Activated CD8-positive, alpha-beta memory T cell treated with anti-CD3 and anti-CD28 coated beads, Interleukin-2, amount 10 ng/mL, durations not matched to agents 7 days and 5 days (primary cell): ENCODE measurements at places on chromosomes 6 and 20. TPM values are rescaled to one million over a fixed set of nuclear protein-coding genes. Genes with fewer than 3 reads are reported as not detected.

- H3K27ac ChIP-seq: no peak overlapping the region
- H3K4me3 ChIP-seq: no peak overlapping the region
- H3K4me1 ChIP-seq: no peaks in the 10 kb centered on the region
- H3K27me3 ChIP-seq: no peaks in the 10 kb centered on the region
- no peak for DNase-seq
- no peaks in the 10 kb centered on the region for H3K36me3 ChIP-seq
Observed at GRCh38 chr6:148110925-148111324, 231.7 kb upstream of the SASH1 start.

DNA sequence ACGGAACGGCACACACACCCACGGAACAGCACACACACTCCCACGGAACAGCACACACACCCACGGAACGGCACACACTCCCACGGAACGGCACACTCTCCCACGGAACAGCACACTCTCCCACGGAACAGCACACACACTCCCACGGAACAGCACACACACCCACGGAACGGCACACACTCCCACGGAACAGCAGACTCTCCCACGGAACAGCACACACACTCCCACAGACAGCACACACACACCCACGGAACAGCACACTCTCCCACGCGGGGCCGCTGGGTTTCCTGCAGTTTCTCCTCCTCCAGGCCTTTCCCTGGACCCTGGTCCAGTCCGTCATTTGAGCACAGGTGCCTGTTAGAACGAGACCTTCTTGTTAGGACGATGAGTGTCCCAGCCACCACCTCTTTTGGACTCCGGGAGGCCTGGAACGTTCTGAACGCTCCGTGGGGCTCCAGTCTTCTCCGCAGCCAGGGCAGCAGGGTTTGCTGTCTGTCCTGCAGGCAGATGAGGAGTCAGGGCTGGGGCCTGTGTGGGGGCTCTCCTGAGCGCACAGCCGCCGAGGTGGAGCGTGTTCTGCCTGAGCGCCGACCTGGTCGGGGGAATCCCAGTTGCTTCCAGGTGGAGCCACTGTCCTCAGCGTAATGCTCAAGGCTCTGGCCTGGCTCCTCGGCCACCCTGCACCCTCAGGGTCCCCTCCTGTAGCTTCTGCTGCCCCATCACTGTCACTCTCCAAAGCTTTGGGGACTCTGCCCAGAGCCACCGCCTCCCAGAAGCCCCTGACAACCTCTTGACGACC, 17.6 kb upstream of the TNFRSF6B start:
- H3K4me3 ChIP-seq: no peak overlapping the region
- DNase-seq: no peak
- no peaks in the 10 kb centered on the region for H3K27me3 ChIP-seq
- peaks cover 4% of the 10 kb centered on the region for H3K4me1 ChIP-seq
- H3K36me3 ChIP-seq: peaks cover 5% of the 10 kb centered on the region
- no peak overlapping the region for H3K27ac ChIP-seq

- no peak overlapping the region for H3K27ac ChIP-seq
- H3K4me1 ChIP-seq: no peaks in the 10 kb centered on the region
- no peak for DNase-seq
- H3K36me3 ChIP-seq: no peaks in the 10 kb centered on the region
- no peak overlapping the region for H3K4me3 ChIP-seq
Observed at GRCh38 chr20:13296070-13296469, 75.0 kb downstream of the ISM1 start.

GRCh38 chr6:98759459-98759858, 74.9 kb upstream of the POU3F2 start:
- H3K4me1 ChIP-seq: no peaks in the 10 kb centered on the region
- H3K4me3 ChIP-seq: no peak overlapping the region
- no peak overlapping the region for H3K27ac ChIP-seq
- H3K36me3 ChIP-seq: no peaks in the 10 kb centered on the region

DNA sequence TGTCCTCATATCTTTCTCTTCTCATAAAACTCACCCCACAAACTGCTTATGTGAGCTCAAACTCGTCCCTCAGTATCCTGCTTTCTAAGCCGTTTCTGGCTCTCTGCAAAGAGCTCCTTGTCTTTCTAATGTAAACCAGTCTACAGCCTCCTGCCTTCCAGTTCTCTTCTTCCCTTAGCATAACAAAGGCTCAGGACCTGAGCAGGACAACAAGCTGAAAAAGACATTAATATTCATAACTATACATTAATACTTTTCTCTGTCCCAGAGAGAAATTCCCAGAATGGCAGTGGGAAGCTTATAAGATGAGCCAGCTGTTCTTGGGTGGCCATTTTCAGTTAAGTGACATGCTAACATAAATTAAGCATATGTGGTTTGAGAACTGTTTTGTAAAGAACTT, 207.0 kb upstream of the TCF21 start:
- H3K36me3 ChIP-seq: no peaks in the 10 kb centered on the region
- DNase-seq: no peak
- no peaks in the 10 kb centered on the region for H3K27me3 ChIP-seq
- H3K27ac ChIP-seq: no peak overlapping the region
- H3K4me3 ChIP-seq: no peak overlapping the region
- no peaks in the 10 kb centered on the region for H3K4me1 ChIP-seq

- DNase-seq: no peak
- no peak overlapping the region for H3K4me3 ChIP-seq
- H3K27me3 ChIP-seq: peaks cover 37% of the 10 kb centered on the region
Observed at GRCh38 chr6:33093855-33094254, 18.1 kb downstream of the HLA-DPB1 start.

DNA sequence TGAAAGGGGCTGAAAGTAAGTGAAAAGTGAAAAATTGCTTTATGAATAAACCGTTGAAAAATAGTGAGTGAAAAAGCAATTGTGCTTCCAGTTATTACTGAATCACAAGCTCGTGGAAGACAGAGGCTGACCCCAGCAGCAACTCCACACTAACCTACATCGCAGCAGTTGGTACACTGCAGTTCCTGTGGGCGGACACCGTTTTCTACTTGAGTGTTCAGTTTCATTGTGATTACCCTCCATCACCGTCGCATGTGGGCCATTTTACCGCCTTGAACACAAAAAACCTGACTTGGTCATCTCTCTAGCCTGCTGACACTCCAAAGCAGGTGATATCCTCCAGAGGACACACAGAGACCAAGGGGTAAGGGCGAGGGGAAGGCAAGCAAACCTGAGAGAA, 28.4 kb downstream of the PRDM1 start:
- H3K4me3 ChIP-seq: peak overlapping the region; percentile 59
- DNase-seq: peak; percentile 91
- peak overlapping the region; percentile 96 for H3K27ac ChIP-seq
- peaks cover 22% of the 10 kb centered on the region for H3K36me3 ChIP-seq

- peaks cover 21% of the 10 kb centered on the region for H3K4me1 ChIP-seq
- H3K36me3 ChIP-seq: peaks cover 7% of the 10 kb centered on the region
- no peak overlapping the region for H3K4me3 ChIP-seq
- DNase-seq: peak; percentile 25
Observed at GRCh38 chr6:108689272-108690161, 128.8 kb downstream of the FOXO3 start.

DNA sequence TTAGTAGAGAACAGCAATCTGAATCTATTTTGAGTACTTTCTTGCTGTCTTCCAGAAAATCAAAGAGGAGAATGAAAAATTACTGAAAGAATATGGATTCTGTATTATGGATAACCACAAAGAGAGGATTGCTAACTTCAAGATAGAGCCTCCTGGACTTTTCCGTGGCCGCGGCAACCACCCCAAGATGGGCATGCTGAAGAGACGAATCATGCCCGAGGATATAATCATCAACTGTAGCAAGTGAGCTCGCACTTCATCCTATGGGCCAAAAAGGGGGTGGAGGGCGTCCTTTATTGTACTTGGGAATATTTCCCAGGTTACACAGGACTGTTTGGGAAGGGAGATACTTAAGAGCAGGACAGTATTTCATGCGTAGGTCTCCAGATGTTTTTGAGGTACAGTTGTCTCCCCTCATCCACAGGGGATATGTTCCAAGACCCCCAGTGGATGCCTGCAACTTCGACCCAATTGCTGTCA, 37.3 kb upstream of the PLCG1 start:
- H3K4me1 ChIP-seq: peaks cover 2% of the 10 kb centered on the region
- no peaks in the 10 kb centered on the region for H3K27me3 ChIP-seq
- H3K27ac ChIP-seq: no peak overlapping the region
- H3K36me3 ChIP-seq: peaks cover 51% of the 10 kb centered on the region

DNA sequence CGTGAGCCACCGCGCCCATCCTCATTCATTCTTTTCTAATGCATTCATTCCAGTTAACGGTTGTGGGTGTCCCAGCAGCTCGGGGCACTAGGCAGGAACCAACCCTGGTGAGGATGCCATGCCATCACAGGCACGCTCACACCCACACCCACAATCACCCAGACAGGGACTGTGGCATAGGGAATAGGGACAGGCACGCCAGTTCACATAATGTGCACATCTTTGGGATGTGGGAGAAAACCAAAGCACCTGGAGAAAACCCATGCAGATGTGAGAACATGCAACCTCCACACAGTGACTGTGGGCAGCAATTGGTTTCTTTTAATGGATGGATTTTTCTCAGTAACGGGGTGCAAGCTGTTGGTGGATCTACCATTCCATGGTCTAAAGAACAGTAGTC, 64.3 kb downstream of the IRF4 start:
- H3K4me1 ChIP-seq: peaks cover 14% of the 10 kb centered on the region
- peaks cover 10% of the 10 kb centered on the region for H3K36me3 ChIP-seq
- no peak overlapping the region for H3K4me3 ChIP-seq
- peaks cover 24% of the 10 kb centered on the region for H3K27me3 ChIP-seq
- no peak overlapping the region for H3K27ac ChIP-seq

GRCh38 chr20:34859367-34859766, 13.3 kb downstream of the GGT7 start:
- no peaks in the 10 kb centered on the region for H3K27me3 ChIP-seq
- no peak overlapping the region for H3K27ac ChIP-seq
- H3K4me3 ChIP-seq: no peak overlapping the region
- DNase-seq: no peak
- H3K36me3 ChIP-seq: no peaks in the 10 kb centered on the region

- DNase-seq: no peak
- no peaks in the 10 kb centered on the region for H3K36me3 ChIP-seq
- no peak overlapping the region for H3K4me3 ChIP-seq
- H3K4me1 ChIP-seq: no peaks in the 10 kb centered on the region
- peaks cover 7% of the 10 kb centered on the region for H3K27me3 ChIP-seq
- no peak overlapping the region for H3K27ac ChIP-seq
Observed at GRCh38 chr20:44701118-44701857, 13.9 kb upstream of the CCN5 start.

DNA sequence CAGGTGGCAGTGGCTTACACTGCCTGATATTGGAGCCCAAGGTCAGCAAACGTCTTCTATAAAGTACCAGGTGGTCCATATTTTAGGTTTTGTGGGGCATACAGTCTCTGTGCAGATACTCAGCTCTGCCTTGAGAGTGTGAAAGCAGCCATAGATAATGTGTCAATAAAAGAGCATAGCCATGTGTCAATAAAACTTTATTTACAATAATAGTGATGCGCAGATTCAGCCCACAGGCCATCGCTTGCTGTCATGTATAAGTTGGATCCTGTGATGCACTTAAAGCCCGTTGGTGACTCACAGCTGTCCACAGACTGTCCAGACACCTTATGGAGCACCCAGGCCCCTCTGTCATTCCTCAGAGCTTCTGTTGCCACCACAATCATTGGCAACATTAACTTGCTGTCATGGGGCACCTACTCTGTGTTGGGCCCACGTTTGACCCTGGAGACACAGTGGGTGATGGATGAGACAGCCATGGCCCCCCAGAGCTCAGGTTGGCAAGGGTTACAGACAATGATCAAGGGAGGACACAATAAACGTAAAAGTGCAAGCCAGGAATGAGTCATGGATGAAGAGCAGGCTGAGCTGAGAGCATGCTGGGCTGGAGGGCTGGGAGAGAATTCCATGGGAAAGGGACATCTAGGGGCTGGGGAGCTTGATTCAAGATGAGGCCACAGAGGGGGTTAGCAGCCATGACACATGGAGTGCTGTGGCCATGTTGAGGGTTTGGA, 173.6 kb downstream of the TAF4 start:
- no peaks in the 10 kb centered on the region for H3K36me3 ChIP-seq
- no peak for DNase-seq
- no peak overlapping the region for H3K4me3 ChIP-seq
- H3K4me1 ChIP-seq: peaks cover 2% of the 10 kb centered on the region

DNA sequence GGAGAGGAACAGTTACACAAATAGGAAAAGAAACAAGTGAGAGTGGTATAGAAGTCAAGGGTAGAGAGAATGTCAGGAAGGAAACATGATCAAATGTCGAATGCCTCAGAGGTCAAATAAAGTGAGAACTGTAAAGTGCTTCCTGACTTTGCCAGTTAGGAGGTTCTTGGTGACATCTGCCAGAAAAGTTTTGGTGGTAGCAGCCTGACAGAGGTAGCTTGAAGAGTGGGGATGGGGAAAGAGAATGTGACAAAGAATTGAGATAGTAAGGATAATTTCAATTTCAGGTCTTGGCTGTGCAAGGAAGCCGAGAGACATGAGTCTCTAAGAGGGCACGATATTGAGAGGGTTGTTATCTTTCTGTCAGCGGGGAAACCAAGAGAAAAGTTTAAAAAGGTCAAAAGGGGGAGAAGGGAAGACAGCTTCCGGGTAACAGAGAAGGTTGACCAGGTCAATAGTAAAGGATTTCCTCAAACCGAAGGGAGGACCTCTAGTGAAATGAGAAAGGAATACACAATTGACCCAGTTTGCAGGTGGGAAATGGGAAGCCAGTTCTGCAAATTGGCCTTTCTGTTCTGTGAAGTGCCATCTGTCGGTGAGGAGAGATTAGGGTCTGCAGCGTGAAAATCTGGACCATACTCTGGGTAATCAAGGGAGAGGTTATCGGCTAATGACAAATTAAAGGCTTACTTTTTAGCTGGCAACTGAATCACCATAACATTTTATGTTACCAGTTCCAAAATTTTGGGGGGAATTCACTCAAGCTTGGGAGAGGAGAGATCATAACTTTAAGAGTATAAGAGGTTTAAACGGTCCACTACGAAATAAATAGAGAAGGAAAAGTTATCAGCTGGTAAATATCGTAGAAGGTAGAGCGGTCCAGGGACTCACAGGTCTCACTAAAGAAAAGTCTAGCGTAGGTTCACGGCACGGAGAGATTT, 973 bp upstream of the BRD2 start:
- H3K4me3 ChIP-seq: peak overlapping the region; percentile 94
- peak; percentile 62 for DNase-seq
- peak overlapping the region; percentile 99 for H3K27ac ChIP-seq
- H3K4me1 ChIP-seq: peaks cover 34% of the 10 kb centered on the region
- H3K36me3 ChIP-seq: peaks cover 33% of the 10 kb centered on the region

- peaks cover 25% of the 10 kb centered on the region for H3K27me3 ChIP-seq
- no peaks in the 10 kb centered on the region for H3K4me1 ChIP-seq
- H3K27ac ChIP-seq: no peak overlapping the region
- H3K36me3 ChIP-seq: peaks cover 2% of the 10 kb centered on the region
- DNase-seq: no peak
- H3K4me3 ChIP-seq: no peak overlapping the region
Observed at GRCh38 chr6:38957426-38957825, 91.2 kb upstream of the GLP1R start.

- H3K4me3 ChIP-seq: no peak overlapping the region
- H3K36me3 ChIP-seq: no peaks in the 10 kb centered on the region
- no peak overlapping the region for H3K27ac ChIP-seq
- no peaks in the 10 kb centered on the region for H3K27me3 ChIP-seq
- DNase-seq: no peak
Observed at GRCh38 chr6:38152620-38153019, 333.1 kb downstream of the ZFAND3 start.

- H3K27me3 ChIP-seq: no peaks in the 10 kb centered on the region
- H3K4me1 ChIP-seq: no peaks in the 10 kb centered on the region
- H3K4me3 ChIP-seq: no peak overlapping the region
- H3K27ac ChIP-seq: no peak overlapping the region
- no peak for DNase-seq
Observed at GRCh38 chr6:116286773-116287358, 7.1 kb upstream of the TSPYL1 start.

Gene HLA-DRA
- total RNA-seq: 313 TPM

Gene AK9
- 6.2 TPM for total RNA-seq

Gene GSTA3
- not detected for total RNA-seq

Gene NOX3
- not detected for total RNA-seq

Gene C6orf52
- total RNA-seq: 2.7 TPM

Gene SMOC2
- not detected for total RNA-seq

Gene OPRM1
- not detected for total RNA-seq

Gene COL9A1
- total RNA-seq: not detected

Gene GSTA2
- not detected for total RNA-seq
